ENCODE measurements at places on chromosomes 7 and 10. TPM values are rescaled to one million over a fixed set of nuclear protein-coding genes. Genes with fewer than 3 reads are reported as not detected.

Gene BET1
- total RNA-seq: 18.1 TPM

Gene SLC16A9
- total RNA-seq: 1.2 TPM

Gene C7orf33
- not detected for total RNA-seq

Gene WEE2
- not detected for total RNA-seq

Gene C10orf105
- total RNA-seq: under 0.01 TPM

Gene DGKB
- 0.16 TPM for total RNA-seq

All from breast epithelium (tissue), 4 donors.